AG09309 (cell line): ENCODE measurements at places on chromosomes 2 and 18.

- no peak for DNase-seq
These were observed 128.6 kb downstream of the SH3RF3 start for GRCh38 chr2:109257653-109258052.

DNA sequence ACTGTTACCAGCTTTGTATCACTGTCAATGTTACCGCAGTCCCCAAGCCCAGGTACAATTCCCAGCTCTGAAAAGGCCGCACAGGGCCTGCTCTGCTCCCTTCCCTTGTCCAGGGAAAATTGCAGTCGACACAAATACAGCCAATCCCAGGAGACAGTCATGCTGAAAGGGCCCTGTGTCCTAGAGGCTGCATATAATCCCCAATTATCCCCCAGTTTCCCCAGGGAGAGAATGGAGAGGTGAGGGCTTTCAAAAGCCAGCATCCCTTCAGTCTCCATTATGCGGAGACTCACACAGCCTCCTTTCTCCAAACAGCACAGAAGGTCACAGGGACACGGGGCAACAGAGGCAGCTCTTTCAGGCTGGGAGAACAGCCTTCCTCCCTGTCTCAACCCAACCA lies 17.1 kb upstream of the CTIF start:
- no peak for DNase-seq

DNA sequence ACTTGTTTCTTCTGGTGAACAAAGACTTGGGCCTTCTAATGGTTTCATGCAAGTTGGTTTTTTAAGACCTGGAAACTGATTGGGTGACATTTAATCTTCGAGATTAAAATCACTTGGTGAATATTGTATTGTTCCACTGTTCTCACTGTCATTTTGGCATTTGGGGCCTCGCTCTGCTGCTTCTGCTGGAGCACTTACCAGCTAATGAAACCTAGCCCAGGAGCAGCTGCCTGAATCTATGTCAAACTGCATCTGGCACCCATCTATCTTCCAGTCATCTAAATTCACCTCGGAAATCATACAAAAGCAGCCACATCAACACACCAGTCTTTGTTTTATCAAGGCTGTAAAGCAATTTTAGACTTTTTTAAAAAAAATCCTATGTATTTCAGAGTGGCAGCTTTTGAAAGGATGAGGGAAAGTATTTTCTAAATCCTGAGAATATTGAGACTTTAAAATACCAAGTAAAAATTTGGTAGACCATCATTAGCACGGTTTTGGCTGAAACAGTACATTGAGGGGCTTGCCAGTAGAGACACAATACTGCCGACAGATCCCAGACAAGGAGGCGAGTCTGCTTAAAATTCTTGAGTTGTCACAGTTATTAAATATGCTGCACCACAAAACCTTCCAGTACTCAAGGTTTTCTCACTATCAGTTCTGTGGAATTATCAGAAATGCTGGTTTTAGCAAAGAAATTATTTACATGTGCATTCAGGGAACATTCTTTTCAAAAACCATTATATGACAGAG lies 26.1 kb upstream of the SERTAD2 start:
- no peak for DNase-seq

DNA sequence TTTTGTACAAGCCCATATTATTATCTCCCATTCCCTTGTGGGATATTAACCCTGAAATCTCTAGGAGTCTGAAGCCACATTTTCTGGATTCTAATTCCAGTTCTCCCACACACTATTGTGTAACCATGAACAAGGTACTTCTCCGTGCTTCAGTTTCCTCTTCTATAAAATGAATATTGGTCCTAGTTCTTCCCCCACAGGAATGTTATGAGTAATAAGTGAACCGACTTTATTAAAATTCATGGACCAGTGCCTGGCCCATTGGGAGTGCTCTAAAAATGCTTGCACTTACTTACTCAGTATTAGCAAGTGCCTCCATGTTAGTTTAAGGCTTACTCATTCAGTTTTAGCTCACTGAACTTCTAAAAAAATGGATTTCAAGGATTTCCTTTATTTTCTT lies 1.4 kb upstream of the ACMSD start:
- peak; percentile 87 for DNase-seq

GRCh38 chr18:8174771-8175170 lies 434.5 kb upstream of the RAB12 start:
- no peak for DNase-seq

- DNase-seq = no peak
These were observed 465 bp downstream of the SEPTIN10 start for GRCh38 chr2:109613081-109613921.

GRCh38 chr2:177221970-177222369 lies 9.4 kb downstream of the HNRNPA3 start:
- DNase-seq = no peak

- no peak for DNase-seq
These were observed 15.6 kb downstream of the ATOH8 start for GRCh38 chr2:85769236-85769982.

DNA sequence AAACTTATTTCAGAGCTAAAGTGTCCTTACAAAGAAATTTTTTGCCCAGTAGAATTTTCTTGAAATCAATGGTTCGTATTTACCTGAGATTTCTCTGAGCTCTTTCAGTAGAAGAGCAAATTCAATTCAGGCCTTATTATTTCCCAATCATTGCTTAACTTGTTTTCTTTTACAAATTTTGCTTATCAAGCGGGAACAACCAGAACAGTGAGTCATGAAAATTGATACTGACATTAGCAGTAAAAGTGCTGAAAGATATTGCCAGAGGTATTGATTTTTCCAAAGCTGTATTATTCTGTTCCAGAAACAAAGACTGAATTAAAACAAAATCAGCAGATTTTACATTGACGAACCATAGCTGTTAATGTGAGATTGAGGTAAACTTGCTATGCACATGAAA lies 10.1 kb upstream of the RIOK3 start:
- no peak for DNase-seq

DNA sequence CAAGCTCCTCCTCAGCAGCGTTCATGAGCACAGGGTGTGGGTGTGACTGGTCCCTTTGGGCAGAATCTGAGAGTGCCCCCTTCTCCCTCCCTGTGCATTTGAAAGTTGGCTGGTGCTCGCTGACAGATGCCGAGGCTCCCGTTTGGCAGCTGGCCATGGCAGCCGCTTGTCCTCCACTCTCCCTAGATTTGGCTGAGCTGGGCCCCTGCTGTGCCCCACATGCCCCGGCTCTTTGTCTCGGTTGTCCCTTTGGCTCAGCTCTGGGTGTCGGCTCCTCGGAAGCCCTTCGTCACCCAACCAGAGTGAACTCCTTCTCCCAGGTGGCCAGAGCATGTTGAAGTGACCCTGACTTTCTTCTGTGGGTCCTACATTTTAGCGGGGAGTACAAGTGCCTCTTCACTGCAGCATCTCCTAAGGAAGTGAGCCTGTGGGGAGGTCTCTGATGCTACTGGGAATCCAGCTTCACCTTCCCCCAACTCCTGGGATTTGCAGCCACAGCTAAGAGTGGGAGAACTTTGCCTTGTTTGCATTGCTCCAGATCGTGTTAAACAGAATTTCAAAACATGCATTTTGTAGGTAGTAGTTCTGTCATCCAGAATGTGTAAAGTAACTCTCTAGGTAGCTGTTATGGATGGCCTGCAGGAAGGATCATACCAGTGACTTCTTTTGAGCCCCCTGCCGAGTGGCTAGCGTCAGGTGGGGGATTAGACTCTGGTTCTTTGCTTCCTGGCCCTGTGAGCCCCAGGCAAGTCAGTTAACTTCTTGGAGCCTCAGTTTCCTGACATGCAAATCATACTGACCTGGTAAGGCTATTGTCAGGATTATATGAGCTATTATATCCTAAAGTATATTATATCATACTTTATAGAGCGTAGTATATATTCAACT lies 24.2 kb downstream of the HPCAL1 start:
- DNase-seq = no peak

GRCh38 chr2:195535911-195536522 lies 121.0 kb upstream of the SLC39A10 start:
- DNase-seq = no peak

DNA sequence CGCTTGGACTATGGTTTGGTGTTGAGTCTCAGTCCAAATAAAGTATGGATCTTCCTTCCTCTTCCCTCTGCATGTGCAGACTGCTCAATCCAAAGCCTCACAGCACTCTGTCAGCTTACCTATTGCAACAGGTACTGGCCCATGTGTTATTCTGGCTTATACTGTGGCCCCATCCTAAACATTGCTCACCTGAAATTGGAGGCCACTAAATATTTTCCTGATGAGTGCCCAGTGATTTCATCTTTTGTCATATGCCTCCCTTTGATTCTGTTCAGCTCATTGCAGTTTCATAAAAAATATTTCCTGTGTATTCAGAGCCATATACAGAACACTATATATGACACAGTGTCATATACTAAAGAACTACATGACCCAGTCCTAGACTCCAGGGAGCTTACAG lies 86.3 kb upstream of the FAM136A start:
- DNase-seq = no peak

GRCh38 chr2:152353364-152353763 lies 18.4 kb downstream of the FMNL2 start:
- DNase-seq = no peak

GRCh38 chr18:23038712-23039111 lies 96.6 kb upstream of the CABLES1 start:
- peak; percentile 79 for DNase-seq

DNA sequence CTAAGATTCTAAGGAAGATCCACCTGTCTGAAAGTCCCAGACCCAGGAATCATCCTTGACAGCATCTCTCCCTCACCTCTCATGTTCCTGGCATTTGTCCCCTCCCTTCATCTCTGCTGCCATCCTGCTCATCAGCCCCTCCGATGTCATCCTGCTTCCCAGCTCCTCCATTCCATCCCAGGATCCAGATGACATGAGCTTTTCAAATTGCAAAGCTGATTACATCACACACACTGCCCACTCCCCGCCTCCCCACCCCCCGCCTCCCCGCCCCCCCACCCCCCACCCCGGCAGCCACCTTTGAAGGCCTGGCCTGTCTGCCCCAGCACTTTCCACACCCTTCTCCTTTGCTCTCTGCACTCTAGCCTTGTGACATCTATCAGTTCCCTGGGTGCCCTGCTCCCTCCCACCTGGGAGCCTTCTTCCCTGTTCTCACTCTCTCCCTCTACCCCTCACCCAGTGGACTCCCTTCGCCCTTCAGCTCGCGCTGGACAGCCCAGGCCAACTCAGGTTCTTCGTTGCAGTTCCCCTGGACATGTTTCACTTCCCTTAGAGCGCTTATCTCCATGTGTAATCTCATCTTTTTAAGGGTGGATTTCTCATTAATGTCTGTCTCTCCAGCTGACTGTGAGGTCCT lies 61.6 kb downstream of the DNMT3A start:
- no peak for DNase-seq

GRCh38 chr2:241926541-241927311 lies 57.2 kb downstream of the RTP5 start:
- no peak for DNase-seq

GRCh38 chr18:27206411-27206810 lies 21.3 kb upstream of the CHST9 start:
- no peak for DNase-seq

DNA sequence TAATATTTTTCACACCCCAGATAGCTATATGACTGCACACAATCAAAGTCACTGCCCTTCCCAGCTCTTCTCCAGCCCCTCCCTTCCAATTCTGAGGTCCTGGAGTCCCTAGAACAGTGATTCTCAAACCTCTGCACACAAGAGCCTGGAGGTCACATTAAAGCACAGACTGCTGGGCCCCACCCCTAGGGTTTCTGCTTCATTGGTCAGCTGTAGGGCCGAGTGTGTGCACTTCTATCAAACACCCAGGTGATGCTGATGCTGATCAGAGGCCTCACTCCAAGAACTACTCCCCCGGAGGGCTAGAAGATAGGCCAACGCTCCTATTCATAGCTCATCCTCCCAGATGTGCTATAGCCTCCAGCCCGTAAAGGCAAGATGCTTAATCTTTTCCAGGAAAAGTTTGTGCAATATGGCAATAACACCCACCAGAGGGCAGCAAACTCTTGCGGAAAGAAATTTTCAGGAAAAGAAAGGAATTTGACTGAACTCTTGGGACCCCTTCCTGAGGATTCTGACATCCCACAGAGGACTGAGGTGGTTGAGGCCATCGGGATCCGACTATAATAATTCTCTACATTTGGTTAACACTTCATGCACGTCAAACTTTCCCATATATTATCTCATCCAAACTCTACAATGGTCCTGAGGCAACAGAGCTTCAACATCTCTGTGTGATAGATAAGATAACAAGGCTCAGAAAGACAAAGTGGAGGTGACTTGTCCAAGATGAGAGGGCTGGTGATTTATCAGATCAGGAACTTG lies 194.2 kb upstream of the PKDCC start:
- no peak for DNase-seq

DNA sequence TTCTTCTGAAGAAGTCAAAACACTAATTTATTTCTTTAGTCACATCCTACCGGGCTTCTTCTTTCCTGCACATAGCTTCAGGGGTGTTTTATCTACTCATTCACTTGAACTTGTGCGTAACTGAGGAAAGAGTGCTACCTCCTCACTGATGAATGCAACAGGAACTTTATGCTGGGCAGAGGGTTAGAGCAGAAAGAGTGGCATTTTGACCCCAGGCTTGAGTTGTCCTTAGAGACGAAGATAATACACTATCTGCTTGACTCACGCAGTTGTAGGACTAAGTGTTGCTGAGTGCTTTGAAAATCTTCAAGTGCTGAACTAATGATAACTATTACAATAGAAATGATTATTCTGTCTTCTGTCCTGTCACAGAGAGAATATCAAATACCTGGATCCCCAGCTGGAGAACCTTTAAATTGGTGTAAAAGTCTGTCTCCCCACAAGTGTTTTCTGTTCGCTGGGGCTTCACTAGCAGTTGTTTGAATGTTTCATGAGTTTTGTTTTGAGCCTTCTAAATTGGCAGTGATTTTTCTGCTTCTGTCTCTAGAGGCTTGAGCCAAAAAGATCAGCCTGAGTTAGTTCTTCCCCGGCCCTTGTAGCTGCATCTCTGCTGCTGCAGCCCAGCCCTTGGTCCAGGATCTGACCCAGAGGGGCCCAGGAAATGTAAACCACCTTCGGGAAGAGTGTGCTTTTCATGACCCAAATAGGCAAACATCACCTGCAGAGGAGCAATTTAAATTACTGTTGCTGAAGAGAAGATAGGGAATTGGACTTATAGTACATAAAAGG lies 86.3 kb upstream of the LGALSL start:
- no peak for DNase-seq

DNA sequence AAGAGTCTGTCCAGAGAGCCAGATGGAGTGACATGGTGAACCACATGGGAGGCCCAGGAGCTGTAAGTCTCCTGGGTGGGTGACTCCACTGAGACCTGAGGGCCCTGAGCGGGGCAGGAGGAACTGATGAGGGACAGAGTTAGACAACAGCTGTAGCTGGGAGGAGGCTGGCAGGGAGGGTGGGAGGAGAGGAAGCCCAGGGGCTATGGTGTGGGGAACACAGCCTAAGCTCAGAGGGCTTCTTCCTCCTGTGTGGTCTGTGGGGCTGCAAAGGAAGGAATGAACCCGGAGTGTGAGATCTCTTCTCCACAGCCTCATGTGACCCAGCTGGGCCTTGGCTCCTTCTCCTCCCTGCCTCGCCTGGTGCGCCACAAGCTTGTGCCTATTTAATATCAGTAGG lies 395.6 kb upstream of the HS6ST1 start:
- no peak for DNase-seq

DNA sequence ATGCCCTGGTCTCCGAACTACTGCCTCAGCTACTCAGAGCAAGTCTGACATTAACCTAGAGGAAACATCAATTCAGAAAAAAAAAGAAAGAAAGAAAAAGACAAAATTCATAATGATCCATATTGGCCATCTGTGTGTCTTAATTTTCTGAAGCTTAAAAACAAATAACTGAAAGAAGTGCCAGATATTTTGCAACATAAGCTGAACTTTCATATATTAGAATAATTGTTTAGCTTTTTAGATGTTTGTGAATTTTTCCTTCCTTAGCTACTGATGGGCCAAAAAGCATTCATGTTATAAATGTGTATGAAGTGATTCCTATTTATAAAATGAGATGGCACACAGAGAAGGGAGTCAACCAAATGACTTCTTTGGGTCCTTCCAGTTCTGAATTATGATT lies 555.0 kb upstream of the CHAC2 start:
- no peak for DNase-seq
